Activated CD4-positive, alpha-beta T cell treated with anti-CD3 and anti-CD28 coated beads, Interleukin-2, amount 10 ng/mL, durations not matched to agents 24 days and 14 days (primary cell): ENCODE measurements at places on chromosomes 5 and 9. TPM values are rescaled to one million over a fixed set of nuclear protein-coding genes. Genes with fewer than 3 reads are reported as not detected.

Gene GPR151
- total RNA-seq: not detected in 2 replicates

- DNase-seq: no peak
Observed at GRCh38 chr5:90097082-90097477, 312.5 kb downstream of the CETN3 start.

DNA sequence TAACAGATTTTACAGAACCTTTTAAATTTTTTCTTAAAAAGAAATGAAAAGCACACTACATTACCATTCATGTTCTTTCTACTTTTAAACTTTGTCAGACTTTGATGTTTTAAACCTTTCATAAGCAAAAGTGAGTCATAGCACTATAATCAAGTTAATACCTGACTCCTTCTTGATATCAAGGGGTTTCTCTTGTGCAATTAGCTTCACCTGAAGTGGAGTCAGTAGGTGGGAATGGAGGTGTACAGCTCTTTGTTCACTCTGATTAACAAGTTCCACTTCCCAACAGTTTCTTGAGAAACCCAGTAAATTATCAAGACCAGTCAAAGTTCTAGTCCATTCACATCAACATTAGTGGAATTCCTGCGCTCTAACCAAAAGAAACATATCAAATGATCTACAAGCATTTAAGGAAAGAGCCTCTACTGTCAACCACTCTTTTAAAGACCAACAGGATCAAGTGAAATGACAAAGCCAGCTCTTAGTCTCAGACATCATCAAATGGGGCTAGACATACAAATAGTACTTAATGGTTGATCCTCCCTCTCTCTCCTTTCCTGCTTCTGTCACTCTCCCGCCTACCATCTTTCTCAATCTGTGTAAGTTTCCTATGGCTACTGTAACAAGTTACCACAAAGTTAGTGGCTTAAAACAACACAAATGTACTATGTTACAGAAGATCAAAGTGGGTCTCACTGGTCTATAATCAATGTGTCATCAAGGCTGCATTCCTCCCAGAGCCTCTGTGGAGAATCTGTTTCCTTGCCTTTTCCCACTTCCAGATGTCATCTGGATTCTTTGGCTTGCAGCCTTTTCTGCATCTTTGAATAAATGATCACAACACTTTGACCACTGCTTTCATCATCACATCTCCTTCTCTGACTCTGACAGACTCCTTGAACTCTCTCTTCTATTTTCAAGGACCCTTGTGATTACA is 68.0 kb downstream of the HINT1 start:
- DNase-seq: no peak

DNA sequence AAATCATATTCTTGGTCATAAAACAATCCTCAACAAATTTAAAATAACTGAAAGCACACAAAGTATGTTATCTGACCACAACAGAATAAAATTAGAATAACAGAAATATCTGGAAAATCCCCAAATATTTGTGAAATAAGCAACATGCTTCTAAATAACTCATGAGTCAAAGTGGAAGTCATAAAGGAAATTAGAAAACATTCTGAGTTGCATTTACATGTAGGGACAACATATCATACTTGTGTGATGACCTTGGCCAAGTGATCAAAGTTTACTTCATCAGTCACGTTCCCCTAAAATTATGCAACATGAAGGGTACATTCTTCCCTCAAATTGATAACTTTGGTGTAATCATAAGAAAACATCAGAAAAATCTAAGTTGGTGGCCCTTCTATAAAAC is 64.7 kb downstream of the CSF2 start:
- no peak for DNase-seq
